ENCODE measurements at places on chromosomes 2 and 18.

- no peak for DNase-seq
Observed at GRCh38 chr2:45591073-45591472, 20.0 kb downstream of the SRBD1 start.

DNA sequence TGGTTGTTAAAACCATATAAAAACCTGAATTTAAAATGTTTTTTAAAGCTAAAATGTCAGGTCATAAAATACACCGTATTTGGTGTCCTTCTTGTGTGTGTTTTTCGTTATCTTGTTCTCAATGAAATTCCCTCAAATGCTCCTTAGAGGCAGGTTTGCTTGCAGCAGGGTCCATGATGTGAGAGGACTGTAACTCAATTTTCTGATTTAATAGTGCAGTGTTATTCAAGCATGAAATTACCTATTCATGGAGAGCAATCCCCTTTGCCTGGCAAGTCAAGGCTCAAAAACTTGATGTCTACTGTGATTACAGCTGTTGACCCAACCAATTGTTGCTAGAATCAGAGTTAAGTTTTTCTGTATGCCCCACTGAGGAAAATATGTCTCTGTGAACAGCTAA, 318.2 kb downstream of the GALNT13 start:
- no peak for DNase-seq

GRCh38 chr18:77071711-77072292, 60.8 kb downstream of the MBP start:
- DNase-seq = no peak

- DNase-seq = no peak
Observed at GRCh38 chr18:36729197-36729596, 99.6 kb downstream of the TPGS2 start.

GRCh38 chr18:28820353-28820752, 643.4 kb upstream of the CDH2 start:
- DNase-seq = no peak

DNA sequence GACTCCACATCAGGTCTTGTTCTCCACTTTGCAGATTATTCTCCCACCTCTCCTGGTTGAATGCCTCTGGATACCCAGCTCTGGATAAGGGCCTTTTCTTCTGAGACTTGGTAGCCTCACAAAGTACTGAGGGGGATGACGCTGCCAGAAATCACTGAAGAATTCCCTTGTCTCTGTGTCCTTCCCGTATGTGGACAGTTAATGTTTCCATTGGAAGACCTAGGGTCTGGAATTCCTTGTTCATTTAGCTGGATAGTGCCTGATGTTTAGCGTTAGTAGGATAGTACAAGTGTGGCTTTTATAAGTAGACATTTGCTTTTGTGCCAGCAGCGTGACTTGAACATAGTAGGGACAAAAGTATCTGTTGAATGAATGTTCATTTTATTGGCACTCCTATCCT, 76.9 kb downstream of the CLHC1 start:
- DNase-seq = no peak

DNA sequence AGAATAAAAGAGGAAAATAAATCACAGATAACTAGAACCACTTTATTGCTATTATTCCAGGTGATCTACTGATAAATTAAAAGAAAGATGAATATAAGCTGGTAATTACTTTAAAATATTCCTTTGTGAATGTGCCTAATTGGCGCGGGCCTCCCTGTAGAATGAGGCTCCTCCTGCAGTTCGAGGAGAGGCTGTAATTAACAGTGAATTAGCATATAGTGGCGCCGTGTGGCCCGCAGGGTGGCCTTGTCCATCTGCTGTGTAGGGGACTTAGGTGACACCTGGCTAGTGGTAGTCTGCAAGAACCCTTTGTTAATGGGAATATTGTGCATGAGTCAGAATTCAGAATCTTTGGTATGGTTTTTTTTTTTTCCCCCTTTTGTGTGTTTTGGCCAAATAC, 119.8 kb downstream of the AGAP1 start:
- no peak for DNase-seq

DNA sequence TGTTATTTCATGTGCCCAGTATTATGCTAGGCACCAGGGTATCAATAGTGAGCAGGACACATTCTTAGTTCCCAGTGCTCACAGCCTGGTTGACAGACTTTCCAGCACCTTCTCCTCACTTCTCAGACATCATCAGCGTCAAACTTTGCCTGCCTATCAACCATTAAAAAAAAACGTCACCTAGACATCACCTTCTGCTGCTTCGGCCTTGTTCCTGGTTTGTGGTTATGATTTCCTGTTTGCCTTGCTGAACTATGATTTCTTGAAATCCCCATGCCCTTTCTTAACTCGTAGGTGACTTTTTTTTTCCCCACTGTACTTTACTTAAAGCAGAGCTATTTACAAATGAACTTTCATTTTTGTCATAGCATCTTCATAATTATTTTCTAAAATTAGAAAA, 60.4 kb upstream of the NABP1 start:
- no peak for DNase-seq

DNA sequence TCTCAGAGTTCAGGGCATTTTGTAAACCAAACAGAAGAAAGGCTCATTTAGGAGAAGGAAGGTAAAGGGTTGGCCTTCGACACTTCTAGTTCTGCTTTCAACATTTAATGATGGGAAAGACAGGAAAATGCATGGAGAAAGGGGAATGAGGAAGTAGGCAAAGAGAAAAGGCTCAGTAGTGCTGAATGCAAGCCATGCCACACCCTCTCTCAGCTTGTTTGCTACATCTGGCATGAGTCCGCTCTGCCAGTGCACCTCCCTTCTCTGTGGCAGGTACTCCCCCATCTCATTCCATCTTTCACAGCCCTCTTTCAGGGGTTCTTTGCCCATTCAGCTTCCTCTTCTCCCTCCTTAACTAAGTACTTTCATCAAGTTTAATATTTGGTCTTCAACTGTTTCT, 120.9 kb upstream of the ITGB6 start:
- no peak for DNase-seq

DNA sequence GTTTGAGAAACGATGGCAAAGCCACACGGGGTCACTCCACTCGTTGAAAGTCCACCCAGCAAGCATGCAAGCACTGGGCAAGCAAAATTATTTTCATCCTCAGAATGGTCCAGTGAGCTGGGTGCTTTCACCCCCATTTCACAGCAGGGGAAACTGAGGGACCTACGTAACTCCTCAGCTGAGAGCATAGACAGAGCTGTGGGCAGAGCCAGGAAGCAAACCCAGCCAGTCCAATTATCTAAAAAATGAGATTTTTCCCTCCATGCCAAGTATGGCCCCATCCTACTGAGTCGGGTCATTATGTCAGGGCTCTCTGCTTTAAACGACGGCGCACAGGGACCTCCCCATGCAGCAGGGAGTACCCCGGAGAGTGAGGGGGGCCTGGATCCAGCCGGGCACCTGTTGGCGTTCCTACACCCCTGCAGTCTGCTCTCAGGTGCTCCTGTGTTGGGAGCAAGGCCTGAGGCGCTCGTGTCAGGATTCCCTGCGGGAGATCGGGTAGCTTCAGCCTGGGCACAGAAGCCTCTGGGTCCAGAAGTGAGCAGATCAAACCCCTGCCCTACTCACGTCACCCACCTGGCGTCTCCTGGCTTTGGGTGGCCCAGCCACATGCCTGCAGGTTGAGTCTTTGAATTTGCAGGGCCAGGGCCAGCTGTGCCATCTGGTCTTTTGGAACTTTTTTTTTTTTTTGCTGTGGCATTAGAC, 17.3 kb downstream of the TWIST2 start:
- no peak for DNase-seq

GRCh38 chr2:196750977-196751631, 48.4 kb downstream of the GTF3C3 start:
- no peak for DNase-seq
